AG04450 (cell line): ENCODE measurements at places on chromosomes 4 and X.

DNA sequence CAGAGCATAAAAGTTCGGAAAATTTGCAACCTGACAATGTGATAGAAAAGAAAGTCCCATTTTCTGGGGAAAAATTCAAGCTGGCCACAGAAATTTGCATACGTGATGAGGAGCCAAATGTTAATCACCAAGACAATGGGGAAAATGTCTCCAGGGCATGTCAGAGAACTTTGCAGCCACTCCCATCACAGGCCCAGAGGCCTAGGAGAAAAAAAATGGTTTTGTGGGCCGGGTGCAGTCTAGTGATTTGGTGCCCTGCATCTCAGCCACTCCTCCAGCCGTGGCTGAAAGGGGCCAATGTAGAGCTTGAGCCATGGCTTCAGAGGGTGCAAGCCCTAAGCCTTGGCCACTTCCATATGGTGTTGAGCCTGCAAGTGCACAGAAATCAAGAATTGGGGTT, 71.2 kb downstream of the CHRNA9 start:
- DNase-seq, result no peak

- peak; percentile 92 for DNase-seq
Measured at GRCh38 chrX:13669246-13669737, 16.4 kb downstream of the TCEANC start.

GRCh38 chrX:126770179-126770578, 49.4 kb upstream of the PRR32 start:
- no peak for DNase-seq

DNA sequence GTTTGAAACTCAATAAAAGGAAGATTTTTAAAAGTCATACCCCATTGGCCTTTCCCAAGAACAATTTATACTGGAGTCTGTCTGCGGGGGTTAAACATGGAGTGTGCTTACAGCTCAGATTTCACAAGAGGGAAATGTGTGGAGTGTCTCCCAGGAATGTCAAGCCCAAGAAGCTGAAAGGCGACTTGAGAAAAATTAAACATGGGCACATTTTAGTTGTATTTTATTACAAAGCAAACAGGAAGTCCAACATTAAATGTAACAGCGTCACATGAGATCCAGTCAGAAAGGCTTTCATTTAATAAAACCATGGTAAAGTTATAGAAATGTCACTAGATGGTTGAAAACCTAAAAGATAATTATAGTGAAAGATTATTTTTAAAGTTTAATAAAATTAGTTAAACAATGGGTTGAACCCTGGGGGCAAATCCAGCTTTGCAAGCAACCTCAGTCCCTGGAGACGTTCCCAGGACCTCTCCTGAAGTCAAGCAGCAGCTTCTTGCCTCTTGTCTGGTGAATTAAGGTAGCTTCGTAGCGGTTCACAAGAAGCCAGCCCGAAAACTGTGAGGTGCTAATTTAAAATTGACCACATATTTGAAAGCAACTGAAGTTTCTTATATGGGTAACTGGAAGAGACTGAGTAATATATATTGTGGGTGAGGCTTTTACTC, 168.4 kb upstream of the EDNRA start:
- no peak for DNase-seq

- peak; percentile 41 for DNase-seq
Measured at GRCh38 chr4:40976343-40976742, 226.6 kb downstream of the NSUN7 start.

GRCh38 chr4:3468154-3468553, 5.0 kb downstream of the DOK7 start:
- DNase-seq, result no peak

GRCh38 chrX:137428221-137428661, 137.7 kb upstream of the ZIC3 start:
- DNase-seq, result no peak

DNA sequence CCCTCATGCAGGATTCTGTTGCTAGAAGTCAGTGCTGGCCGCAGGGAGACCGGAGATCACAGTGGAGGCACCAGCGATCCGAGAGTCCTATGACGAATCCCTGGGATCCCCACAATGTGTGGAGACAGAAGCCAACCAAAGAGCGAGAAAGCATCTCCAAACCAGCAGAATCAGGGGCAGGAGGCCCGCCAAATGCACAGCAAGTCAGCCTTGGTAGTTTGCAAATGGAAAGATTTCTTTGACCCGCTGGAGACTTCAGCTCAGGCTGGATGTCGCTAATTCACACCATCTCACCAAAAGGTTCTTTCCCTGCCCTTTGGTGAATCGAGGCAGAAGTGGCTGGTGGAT, 505 bp upstream of the PKD2 start:
- no peak for DNase-seq

GRCh38 chr4:137425281-137425680, 107.0 kb downstream of the PCDH18 start:
- DNase-seq, result no peak

DNA sequence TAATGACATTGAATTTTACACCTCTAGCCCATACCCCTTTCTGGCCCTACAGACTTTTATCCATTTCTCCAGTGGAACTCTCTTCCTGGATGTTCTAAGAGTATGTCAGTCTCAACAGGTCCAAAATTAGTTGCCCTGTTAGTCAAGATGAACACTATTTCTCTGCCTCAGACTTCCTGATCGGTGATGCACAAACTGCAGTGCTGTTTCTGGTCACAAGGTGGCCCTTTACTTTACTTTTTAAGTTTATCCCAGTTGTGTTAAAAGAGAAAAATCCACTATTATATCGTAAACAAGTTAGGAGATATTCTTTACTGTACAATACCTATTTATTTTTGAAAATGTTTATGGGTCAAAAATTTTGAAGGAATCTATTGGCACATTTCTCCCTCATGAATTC, 13.1 kb downstream of the TCEAL7 start:
- no peak for DNase-seq

DNA sequence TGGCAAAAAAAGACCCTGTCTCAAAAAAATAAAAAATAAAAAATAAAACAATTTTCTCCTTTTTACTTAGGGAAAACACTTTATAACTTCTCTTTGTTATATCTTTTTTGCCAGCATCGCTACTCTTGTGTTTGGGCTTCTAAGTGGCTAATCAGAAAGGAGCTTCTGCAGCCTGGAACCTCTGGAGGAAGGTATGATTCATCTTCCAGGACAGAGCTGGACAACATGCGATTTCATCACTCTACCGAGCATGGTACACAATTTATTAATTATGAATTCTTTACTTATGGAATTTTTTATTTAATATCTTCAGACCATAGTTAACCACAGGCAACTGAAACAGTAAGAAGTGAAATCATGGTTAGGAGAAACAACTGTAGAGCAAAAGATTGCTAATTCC, 1254.3 kb upstream of the AGA start:
- DNase-seq, result no peak

DNA sequence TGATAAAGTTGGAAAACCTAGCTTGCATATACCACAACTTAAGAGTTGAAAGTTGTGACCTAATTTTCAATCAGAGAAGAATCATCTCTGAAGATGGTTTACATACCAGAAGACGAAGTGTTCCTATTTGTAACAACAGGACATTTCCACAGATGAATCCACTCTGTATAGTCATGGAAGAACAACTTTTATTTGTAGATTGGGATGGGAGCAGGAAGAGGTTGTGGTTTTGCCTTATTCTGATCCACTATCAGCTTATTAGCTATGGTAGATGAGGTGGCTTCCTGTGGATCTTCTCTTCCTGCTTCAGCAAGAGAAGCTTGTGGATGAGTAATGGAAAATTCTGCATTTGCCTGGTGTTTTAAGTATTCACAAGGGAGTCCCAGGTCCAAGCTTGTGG, 18.6 kb upstream of the SUPT20HL1 start:
- peak; percentile 7 for DNase-seq

DNA sequence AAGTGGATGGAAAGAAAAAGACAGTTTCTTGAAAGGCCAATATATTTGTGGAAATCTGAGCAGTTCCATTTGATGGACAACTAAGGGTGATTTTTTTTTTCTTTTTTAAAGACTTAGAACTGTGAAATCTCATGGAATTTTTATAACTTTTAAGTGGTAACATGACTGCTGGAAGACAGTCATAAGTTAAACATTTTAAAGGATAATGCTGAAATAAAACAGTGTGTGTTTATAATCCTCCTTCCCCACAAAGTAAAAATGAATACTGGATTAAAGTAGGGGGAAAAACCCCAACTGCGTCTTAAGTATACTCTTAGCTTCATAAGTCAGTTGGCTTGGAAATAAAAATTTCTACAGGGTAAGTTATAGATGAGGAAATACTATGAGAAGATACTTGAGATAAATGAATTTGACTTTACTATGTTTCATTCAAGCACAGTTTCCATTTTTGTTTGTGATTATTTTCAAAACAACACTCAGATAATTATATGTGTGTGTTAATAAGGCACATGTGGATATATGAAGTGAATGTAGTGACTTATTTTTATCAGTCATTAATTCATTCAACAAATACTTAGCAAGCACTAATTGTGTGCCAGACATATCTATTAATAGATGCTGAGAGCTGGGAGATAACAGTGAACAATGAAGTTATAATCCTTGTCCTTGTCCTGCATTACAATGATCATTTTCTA, 129.2 kb upstream of the ETNPPL start:
- DNase-seq, result no peak

GRCh38 chr4:99857307-99857706, 36.9 kb downstream of the LAMTOR3 start:
- no peak for DNase-seq

DNA sequence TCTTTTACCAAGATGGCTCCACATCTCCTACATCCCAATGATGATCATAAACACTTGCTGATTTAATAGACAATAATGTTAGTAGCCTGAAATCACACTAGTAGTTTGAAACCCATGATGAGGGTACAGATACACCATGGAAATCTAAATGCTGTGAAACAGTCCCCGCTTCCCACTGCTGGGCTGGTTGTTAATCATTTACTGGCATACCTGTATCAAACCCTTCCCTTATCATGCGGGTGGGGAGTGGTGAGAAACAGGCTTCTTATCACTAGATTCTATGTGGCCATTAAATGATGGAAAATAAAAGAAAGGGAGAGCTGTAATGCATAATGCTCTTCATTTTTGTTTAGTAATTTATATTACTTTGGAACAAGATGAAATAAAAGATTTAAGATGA, 21.9 kb downstream of the MAOA start:
- no peak for DNase-seq

GRCh38 chr4:139243448-139244365, 36.3 kb downstream of the MGARP start:
- DNase-seq, result peak; percentile 95

GRCh38 chrX:71177327-71177726, 32.7 kb downstream of the NLGN3 start:
- DNase-seq, result no peak

DNA sequence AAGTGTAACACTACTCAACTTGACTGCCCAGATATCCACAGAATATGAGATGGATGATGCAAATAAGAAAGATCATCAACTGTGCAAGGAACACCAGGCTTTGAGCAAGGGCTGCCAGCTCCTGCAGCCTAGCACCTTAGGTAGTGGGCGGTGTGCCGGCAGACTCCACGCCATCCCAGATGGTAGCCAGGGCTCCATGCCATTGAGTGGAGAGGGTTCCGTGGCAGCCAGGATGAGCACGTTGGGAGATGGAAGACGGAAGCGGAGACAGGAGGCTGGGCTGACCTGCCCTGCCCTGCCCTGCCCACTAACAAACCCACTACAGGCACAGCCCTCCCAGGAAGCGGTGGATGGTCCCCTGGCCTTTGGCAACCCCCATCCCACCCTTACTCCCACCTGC, 51.9 kb downstream of the TMPRSS11F start:
- no peak for DNase-seq

GRCh38 chr4:20639346-20639745, 60.9 kb upstream of the PACRGL start:
- no peak for DNase-seq

DNA sequence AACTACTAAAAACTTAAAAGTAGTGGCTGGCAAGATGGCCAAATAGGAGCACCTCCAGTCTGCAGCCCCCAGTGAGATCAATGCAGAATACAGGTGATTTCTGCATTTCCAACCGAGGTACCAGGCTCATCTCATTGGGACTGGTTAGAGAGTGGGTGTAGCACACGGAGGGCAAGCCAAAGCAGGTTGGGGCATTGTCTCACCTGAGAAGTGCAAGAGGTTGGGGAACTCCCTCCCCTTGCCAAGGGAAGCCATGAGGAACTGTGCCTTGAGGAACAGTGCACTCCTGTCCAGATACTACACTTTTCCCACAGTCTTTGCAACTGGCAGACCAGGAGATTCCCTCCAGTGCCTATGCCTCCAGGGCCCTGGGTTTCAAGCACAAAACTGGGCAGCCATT, 311.1 kb downstream of the PAPSS1 start:
- DNase-seq, result no peak

GRCh38 chrX:38890963-38891362, 89.7 kb downstream of the MID1IP1 start:
- DNase-seq, result no peak

GRCh38 chr4:119080721-119081541, 54.7 kb upstream of the MYOZ2 start:
- no peak for DNase-seq

DNA sequence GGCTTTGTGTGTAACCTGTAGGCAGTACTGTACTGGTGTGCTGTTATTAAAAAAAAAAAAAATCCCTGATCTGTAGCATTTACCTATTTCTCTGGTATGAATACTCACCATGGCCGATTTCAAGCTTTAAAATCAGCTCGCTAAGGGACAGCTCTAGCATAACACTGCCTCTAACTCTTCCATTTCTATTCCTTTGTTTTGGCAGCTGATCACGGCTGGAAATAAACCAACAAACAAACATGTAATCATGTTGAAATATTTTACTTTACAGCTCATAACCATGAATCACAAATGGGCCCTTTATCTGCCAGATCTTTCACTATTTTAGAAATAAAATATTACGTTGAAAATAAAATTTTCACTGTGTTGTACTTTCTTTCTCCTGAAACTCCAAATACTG, 60.5 kb upstream of the IL15 start:
- no peak for DNase-seq

DNA sequence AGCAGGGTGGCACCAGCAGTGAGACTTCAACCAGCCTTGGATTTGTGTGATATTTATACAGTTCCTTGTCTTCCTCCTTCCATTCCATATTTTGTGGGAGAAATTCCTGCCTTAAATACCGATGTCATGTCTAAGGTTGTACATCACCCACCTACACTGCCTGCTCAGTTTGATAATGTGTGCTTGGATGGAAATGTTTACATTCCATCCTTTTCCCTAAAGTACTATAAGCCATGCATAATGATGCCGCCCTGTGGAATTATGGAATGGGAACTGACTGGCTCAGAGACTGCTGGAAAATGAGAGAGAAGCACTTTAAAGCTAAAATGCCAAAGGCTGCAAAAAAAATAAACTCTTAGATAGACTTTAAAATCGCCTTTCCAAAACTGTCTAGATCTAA, 11.3 kb upstream of the GLUD2 start:
- no peak for DNase-seq

GRCh38 chrX:3166670-3167455, 125.6 kb downstream of the ARSF start:
- DNase-seq, result no peak

- no peak for DNase-seq
Measured at GRCh38 chrX:47239199-47239598, 6.4 kb downstream of the USP11 start.

- DNase-seq, result no peak
Measured at GRCh38 chrX:103823591-103823990, 8.5 kb downstream of the RAB9B start.

GRCh38 chrX:19382555-19383145, 38.9 kb downstream of the PDHA1 start:
- DNase-seq, result no peak

GRCh38 chr4:38131371-38132091, 171.3 kb downstream of the PTTG2 start:
- no peak for DNase-seq

GRCh38 chr4:169665046-169665737, 44.8 kb downstream of the CLCN3 start:
- no peak for DNase-seq
